ENCODE measurements at places on chromosomes 7 and 10.

DNA sequence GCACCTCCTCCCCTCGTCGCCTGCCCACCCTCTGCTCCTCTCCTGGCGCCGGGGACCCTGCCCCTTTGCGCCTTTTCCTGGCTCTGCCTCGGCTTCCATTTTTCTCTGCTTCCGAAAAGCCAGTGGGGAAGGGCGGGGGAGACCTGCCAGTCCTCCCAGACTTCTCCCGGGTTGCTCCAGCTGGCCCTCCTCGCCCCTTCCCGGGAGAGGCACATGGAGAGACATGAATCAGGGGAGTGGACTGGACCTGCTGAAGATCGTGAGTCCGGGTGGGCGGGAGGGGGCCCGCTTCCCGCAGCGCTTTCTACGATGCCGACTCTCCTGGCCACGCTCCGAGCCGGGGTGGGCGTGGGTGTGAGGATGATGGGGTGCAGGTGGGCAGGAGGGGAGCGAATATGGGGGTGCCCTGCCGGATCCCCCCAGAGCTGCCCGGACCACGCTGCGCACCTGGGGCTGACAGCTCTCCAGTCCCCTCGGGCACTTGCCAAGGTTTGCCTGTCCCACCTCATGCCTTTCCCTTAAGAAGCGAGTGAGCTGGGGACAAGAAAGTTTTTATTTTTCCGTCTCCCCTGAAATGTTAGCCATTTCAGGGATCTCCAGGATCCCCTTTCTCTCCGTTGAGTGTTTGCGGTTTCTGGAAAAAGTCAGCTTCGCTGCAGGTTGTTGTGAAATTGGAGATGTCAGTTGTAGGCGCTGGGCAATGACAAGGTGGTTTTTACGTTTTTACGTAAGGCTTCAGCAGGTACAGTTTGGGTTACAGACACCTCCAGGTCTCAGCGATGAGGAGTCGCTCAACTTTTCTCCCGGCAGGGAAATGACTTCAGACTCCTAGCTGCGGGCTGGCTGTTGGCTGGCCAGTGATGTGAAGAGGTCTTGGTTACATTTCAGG lies 977 bp downstream of the CACNB2 start:
- no peak for DNase-seq

GRCh38 chr10:73814896-73815718 lies 3.7 kb upstream of the NDST2 start:
- DNase-seq = peak; percentile 45

- DNase-seq = peak; percentile 47
Observed at GRCh38 chr7:6375348-6376101, 72.2 kb downstream of the DAGLB start.

DNA sequence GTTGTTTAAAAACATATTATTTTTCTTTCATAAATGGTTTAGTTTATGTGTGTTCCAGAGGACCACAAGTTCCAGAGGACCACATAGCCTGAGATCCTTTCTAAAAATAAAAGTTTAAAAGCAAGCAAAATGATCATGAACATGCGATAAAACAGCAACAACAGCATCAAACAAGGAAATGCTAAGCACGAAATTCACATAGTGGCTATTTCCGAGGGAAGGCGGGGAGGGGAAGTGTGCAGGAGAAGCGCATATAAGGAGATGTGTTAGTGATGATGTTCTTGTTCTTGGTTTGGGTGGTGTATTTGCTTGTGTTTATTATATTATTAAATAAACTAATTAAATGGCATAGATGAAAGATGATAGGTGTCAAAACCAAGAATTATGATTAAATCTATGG lies 1.2 kb downstream of the TBATA start:
- no peak for DNase-seq

DNA sequence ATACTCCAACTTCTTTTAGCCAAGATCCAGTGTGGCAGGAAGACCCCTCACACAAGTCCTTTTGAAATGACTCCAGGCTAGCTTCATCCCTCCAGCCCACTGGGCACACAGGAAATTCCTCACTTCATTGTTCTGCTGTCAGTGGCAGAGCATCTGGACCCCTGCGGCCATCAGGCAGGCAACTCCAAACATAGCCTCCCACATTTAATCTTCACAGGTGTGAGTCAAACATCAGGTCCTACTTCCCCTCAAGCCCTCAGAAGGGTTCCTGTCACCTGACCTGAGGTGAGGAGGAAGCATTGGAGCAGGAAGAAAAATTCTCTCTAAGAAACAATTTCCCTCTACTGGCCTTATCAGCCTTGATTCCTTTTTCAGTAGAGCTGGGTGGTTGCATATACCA lies 51.1 kb upstream of the C1GALT1 start:
- no peak for DNase-seq

- no peak for DNase-seq
Observed at GRCh38 chr10:103186128-103186527, 6.9 kb downstream of the NT5C2 start.

DNA sequence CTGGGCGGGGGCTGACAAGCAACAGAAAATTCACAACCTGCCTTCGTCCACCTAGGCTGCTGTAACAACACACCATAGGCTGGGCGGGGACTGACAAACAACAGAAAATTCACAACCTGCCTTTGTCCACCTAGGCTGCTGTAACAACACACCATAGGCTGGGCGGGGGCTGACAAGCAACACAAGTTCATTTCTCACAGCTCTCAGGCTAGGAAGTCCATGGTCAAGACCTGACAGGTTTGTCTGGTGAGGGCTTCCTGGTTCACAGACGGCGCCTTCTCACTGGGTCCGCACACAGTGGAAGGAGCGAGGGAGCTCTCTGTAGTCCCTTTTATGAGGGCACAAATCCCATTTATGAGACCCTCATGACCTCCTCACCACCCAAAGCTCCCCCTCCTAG lies 52.2 kb downstream of the DIP2C start:
- no peak for DNase-seq

DNA sequence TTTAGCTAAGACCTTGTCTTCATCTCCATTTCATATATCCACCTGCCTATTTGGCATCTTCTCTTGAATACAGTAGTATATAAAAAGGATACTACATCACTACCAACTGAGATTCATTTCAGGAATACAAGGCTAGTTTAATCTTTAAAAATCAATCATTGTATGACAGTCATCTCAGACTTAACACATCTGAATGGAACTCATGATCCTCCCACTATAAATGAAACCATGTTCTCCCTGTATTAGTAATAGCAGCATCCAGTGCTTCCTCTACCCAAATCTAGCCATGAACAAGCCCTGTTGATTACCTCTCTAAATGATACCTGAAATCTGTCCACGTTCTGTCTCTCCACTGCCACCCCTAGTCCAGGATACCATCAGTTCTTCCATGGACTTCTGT lies 196.2 kb downstream of the CDK14 start:
- DNase-seq = no peak

DNA sequence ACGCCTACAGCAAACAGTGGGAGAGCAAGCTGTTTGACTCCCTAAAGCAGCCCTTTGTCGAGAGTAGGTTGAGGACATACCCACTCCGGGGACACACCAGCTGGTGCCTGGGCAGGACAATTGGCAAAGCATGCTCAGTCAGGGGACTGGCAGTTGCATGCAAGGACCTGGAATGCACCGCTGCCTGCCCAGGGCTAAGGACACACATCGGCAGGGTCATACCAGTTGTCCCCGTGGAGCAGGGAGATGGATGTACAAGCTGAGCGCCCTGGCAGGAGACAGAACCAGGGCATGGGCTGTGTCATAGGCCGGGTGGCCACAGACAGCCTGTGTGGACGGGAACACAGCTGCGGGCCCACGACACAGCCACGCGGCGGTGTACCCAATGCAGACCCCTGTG lies 18.3 kb upstream of the ELN start:
- no peak for DNase-seq

- no peak for DNase-seq
Observed at GRCh38 chr10:33201056-33201780, 133.2 kb downstream of the NRP1 start.

DNA sequence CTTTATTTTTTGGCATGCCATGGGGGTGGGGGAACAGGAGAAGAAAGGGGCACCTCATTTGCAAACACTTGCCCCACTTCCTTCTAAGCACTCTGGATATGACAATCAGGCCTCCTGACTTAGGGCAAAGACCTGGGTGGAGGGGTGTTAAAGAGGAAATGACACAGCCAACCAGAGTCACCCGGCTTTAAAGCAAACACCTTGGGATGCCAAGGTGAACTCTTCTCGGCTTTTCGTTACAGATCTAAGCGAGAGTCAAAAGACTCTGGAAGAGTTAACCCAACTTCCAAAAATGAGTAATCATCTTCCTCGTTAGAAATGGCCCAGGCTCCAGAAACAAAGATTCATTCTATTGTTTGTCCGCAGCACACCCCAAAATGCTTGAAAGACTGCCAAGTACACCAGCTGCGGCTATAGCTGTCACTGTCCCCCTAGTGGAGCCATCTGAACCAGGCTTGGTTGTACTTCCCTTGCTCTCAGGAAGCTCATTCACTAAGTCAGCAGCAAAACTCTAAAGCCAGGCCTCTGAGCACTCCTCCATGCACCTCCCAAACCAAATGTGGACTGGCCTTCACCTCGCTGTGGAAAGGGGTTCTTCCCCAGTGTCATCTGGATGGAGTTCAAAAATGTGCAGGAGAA lies 24.8 kb downstream of the FAM53B start:
- peak; percentile 69 for DNase-seq

GRCh38 chr10:125627646-125628045 lies 55.3 kb downstream of the TEX36 start:
- no peak for DNase-seq

GRCh38 chr10:46223064-46223480 lies 63.7 kb upstream of the ANTXRL start:
- no peak for DNase-seq

Data from KBM-7 (cell line).